ENCODE measurements at places on chromosomes 1 and 21.
A peak's percentile ranks its signal among the peaks of the same experiment; 100 is the strongest.

- peak; percentile 85 for DNase-seq
- H3K4me1 ChIP-seq = peaks cover 53% of the 10 kb centered on the region
- no peaks in the 10 kb centered on the region for H3K27me3 ChIP-seq
- H3K4me3 ChIP-seq = peak within 1 kb of the TSS; percentile 97
- H3K36me3 ChIP-seq = peaks cover 1% of the 10 kb centered on the region
- peak within 1 kb of the TSS; percentile 79 for H3K27ac ChIP-seq
Observed at GRCh38 chr1:27872059-27872801, at the start of gene THEMIS2. Gene THEMIS2, plus strand, starts transcription at chr1:27872544. Its CDS starts 28 bp downstream, at chr1:27872572.

GRCh38 chr1:88035578-88035977, 648.5 kb upstream of the PKN2 start:
- no peaks in the 10 kb centered on the region for H3K4me1 ChIP-seq
- DNase-seq = no peak
- peaks cover 1% of the 10 kb centered on the region for H3K36me3 ChIP-seq
- H3K4me3 ChIP-seq = no peak overlapping the region

DNA sequence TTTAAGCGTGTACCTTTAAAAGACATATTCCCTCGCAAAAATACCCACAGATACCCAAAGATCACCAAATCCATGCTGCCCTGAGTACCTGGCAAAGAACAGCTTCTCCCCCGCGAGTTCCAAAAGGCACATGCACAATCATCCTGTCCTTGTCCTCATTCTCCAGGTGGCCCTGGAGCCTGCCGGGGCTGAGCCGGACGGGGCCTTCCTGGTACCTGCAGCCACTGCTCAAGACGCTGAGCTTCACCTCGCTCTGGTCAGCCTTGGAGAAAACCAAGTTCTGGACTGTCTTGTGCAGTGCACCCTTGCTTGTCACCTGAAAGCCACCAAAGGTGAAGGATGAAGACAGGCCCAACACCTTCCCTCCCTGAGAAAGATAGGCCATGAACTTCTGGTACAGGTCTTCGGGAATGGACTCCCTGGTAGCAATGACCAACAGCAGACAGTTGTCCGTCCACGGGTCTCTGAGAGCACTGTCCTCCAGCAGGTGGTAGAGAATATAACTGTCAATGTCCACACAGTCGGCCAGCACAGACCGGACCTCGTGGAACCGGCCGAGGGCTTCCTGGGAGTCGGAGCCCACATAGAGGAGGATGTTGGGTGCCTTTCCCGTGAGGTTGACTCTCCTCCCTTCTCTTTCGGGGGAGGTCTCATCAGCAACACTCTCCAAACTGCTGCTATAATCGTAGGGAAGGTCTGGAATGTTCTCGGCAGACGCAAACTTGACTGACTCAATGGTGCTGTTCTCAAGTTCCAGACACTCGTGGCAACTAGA, 29.9 kb downstream of the HLCS start:
- no peak for DNase-seq
- H3K4me1 ChIP-seq = no peaks in the 10 kb centered on the region
- H3K27me3 ChIP-seq = no peaks in the 10 kb centered on the region
- H3K36me3 ChIP-seq = peaks cover 6% of the 10 kb centered on the region
- H3K4me3 ChIP-seq = no peak overlapping the region

GRCh38 chr1:5423109-5423508, 569.1 kb downstream of the NPHP4 start:
- H3K4me1 ChIP-seq = peaks cover 11% of the 10 kb centered on the region
- no peak overlapping the region for H3K4me3 ChIP-seq
- H3K27ac ChIP-seq = no peak overlapping the region
- DNase-seq = peak; percentile 3
- H3K27me3 ChIP-seq = peaks cover 20% of the 10 kb centered on the region
- no peaks in the 10 kb centered on the region for H3K36me3 ChIP-seq

DNA sequence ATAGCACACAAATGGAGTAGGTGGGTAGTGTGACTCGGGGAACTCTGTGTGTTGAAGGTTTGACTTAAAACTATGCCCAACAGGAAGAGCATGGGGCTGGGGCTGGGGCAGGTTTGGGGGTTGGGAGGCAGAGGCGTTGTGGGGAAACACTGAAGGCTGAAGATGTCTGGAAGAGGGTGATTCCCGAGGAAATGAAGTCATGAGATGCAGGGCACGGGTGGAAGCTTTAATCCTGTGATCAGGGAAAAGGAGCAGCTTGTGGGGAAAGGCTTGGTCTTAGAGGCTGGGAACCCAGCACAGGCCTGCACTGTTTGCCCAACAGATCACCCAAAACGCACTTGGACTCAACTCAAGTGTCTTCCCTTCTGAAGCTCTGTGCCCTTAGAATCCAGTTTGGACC, 26.6 kb upstream of the CTBS start:
- peaks cover 40% of the 10 kb centered on the region for H3K4me1 ChIP-seq
- peaks cover 18% of the 10 kb centered on the region for H3K36me3 ChIP-seq
- no peak for DNase-seq
- no peak overlapping the region for H3K4me3 ChIP-seq
- H3K27ac ChIP-seq = no peak overlapping the region
- no peaks in the 10 kb centered on the region for H3K27me3 ChIP-seq

GRCh38 chr1:26700711-26701110, 4.9 kb downstream of the ARID1A start:
- no peak overlapping the region for H3K27ac ChIP-seq
- DNase-seq = no peak
- H3K27me3 ChIP-seq = no peaks in the 10 kb centered on the region
- H3K36me3 ChIP-seq = peaks cover 10% of the 10 kb centered on the region
- no peaks in the 10 kb centered on the region for H3K4me1 ChIP-seq

GRCh38 chr1:89065079-89065868, at the start of gene GBP1:
Gene GBP1, minus strand, starts transcription at chr1:89065208. Its CDS starts 1,974 bp downstream, at chr1:89063234.
- peaks cover 71% of the 10 kb centered on the region for H3K4me1 ChIP-seq
- peak; percentile 22 for DNase-seq
- peaks cover 9% of the 10 kb centered on the region for H3K36me3 ChIP-seq
- H3K27me3 ChIP-seq = no peaks in the 10 kb centered on the region

DNA sequence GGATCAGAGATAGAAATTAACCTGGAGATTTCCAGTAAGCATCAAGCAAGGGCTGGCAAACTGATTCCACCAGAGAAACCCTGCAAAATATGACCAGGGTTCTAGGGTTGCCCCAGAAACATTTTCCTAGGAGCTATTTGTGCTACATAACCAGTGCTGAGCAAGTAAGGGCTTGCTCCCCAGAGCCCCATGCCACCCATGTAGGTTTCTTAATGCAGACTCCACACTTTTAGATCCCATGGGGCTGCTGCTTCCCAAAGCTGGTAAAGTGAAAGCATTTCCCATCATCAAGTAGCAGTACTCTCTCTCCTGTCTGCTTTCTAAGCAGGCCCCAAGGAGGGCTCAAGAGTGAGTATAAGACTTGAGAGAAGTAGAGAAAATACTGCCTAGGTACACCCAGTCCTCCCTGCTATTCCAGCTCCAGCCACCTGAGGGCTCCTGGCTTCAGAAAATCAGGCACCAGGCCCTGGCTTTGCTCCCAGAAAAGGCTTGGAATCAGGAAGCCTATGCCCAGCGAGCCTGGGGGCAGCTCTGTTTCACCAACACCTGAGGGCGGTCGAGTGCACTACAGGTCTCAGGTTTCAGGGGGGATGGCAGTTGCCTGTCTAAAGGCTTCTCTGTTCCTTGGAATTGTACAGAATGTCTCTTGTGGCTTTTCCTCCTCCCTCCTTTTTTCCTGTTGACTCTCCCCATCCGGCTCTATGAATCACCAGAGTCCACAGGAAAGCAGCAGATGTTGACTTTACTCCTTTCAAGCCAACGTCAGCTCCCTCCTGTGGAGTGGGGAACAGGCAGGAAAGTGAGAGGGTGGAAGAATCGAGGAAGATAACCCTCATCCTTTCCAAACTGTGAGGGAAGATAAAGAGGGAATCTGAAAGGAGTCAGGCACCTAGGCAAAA, 6.2 kb upstream of the ANKRD35 start:
- no peak overlapping the region for H3K27ac ChIP-seq
- no peaks in the 10 kb centered on the region for H3K27me3 ChIP-seq
- H3K36me3 ChIP-seq = no peaks in the 10 kb centered on the region
- no peak overlapping the region for H3K4me3 ChIP-seq
- DNase-seq = peak; percentile 57

GRCh38 chr1:228334226-228334935, 72.3 kb downstream of the TRIM11 start:
- no peaks in the 10 kb centered on the region for H3K4me1 ChIP-seq
- DNase-seq = no peak
- H3K36me3 ChIP-seq = no peaks in the 10 kb centered on the region
- no peak overlapping the region for H3K27ac ChIP-seq

DNA sequence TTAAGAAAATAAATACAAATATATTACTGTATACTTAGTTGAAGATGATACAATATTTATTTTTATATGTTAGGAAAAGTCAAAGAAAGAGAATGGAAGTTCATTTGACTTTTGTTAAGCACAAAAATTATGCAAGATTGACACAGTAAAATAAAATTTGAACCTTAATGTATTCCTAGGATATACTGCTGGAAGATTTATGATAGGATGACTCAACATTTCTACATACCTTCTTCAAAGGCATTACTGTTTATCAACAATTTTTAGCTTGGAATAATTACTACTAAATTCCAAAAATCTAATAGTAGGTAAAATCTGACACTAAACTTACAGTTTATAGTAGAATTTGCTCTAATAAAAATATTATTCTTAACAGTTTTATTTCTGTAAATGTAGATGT, 257.3 kb upstream of the ADAMTS5 start:
- H3K27me3 ChIP-seq = no peaks in the 10 kb centered on the region
- H3K36me3 ChIP-seq = no peaks in the 10 kb centered on the region
- no peak overlapping the region for H3K4me3 ChIP-seq
- no peak for DNase-seq
- H3K27ac ChIP-seq = no peak overlapping the region

- peaks cover 38% of the 10 kb centered on the region for H3K36me3 ChIP-seq
- no peak overlapping the region for H3K4me3 ChIP-seq
- no peaks in the 10 kb centered on the region for H3K4me1 ChIP-seq
- H3K27me3 ChIP-seq = no peaks in the 10 kb centered on the region
- H3K27ac ChIP-seq = no peak overlapping the region
Observed at GRCh38 chr1:54215523-54215922, 15.6 kb downstream of the MRPL37 start.

DNA sequence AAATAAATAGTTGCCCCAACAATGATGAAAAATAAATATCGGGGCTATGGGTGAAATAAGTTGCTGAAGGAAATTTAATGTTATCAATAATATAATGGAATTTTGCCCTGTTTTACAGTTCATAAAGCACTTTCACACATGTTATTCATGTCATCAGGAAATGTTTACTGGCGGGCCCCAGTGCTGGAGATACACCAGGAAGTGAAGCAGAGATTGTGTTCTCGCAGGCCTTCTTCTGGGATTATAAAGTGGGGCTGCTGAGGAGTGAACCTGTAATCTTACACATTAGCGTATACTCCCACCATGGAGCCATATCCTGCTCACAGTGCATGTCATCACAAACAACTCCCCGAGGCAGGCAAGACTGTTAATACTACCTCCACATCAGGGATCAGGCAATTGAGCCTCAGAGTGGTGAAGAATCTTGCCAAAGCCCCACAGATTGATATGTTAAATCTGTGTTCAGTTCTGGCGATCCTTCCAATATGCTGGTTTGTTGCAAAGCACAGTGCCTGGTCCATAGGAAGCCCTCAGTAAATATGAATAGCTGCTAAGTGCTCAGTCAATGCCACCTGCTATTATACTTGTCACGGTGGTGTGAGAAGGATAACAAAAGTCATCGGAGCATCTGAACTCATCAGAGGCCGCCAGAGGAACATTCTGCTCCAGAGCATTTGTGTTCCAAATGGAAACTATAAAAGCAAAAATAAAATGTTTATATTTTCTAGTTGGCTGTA, 104.4 kb upstream of the UBE2U start:
- no peaks in the 10 kb centered on the region for H3K27me3 ChIP-seq
- no peaks in the 10 kb centered on the region for H3K4me1 ChIP-seq
- DNase-seq = no peak
- H3K4me3 ChIP-seq = no peak overlapping the region

DNA sequence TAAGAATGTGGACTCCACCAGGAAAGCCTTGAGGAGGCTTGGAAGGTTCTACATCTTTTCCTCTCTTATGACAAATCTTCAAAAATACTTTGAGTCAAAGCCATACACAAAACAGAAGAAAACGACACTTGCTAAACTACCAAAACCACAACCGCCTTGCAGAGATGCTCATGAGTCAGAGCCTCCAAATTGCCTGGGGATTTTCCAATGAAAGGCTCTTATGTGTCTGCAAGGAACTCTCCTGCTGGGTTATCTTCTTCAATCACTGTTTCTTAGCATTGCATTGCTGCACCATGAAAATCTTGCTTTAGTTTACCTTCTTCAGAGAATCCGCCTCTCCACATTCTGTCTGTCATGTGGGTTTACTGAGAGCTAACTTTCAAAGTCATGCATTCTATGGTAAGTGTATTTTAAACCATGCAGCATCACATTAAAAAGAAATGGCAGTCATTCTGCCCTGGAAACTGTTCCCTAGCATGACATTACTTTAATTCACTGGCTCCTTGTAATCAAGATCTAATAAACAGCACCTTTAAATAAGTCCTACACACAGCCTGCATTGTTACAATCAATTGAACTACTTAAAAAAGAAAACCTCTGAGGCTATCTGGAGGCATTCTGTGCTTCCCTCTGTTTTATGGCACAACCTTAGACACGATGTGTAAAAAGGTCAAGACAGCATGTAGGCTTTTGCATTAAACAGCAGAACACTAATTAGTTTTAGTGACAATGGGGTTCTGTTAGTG, 210.0 kb upstream of the FOXD3 start:
- H3K4me3 ChIP-seq = no peak overlapping the region
- no peak overlapping the region for H3K27ac ChIP-seq
- no peaks in the 10 kb centered on the region for H3K36me3 ChIP-seq
- peak; percentile 1 for DNase-seq

DNA sequence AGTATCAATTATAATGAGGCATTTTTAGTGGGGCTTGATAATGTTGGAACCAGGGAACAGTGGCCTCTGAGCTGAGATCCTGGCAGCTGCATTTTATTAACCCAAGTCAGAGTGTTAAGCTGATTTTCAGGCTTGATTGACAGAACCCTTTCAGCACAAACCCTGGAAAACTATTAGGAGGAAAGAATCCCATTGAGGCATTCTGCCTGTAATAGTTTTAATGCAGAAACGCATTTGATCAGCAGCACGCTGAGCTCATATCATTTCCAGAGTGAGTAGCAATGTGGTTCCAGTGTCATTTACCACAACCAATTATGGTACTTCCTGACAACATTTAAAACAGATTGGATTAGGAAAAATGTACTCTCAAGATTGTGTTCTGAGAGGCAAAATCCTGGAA, 78.3 kb upstream of the BARHL2 start:
- H3K4me3 ChIP-seq = no peak overlapping the region
- H3K4me1 ChIP-seq = no peaks in the 10 kb centered on the region
- H3K36me3 ChIP-seq = no peaks in the 10 kb centered on the region
- H3K27ac ChIP-seq = no peak overlapping the region
